ENCODE measurements at places on chromosomes 13 and 19. TPM values are rescaled to one million over a fixed set of nuclear protein-coding genes. Genes with fewer than 3 reads are reported as not detected.

Gene TSSK6
- 1.7 TPM for total RNA-seq

- peak; percentile 20 for DNase-seq
These were observed 15.8 kb upstream of the ARHGEF7 start for GRCh38 chr13:111099290-111099689.

DNA sequence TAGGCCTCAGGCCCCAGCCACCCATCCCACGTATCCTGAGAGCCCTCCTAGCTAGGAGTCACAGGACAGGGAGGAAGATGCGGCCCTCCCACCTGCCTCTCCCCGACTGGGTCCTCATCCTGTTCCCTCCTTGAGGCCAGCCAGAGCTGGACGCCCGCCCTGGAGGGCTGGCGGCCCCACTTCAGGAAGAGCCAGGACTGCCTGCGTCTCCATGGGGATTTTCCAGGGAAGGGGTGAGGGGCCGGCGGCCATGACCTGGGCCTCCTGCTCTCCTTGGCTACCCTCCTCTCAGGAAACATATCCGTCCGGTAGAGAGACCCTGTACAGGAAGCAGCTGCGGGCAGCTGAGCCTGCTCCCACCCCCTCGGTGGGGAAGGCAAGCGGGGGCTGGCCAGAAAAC is 11.3 kb upstream of the PRKD2 start:
- no peak for DNase-seq

DNA sequence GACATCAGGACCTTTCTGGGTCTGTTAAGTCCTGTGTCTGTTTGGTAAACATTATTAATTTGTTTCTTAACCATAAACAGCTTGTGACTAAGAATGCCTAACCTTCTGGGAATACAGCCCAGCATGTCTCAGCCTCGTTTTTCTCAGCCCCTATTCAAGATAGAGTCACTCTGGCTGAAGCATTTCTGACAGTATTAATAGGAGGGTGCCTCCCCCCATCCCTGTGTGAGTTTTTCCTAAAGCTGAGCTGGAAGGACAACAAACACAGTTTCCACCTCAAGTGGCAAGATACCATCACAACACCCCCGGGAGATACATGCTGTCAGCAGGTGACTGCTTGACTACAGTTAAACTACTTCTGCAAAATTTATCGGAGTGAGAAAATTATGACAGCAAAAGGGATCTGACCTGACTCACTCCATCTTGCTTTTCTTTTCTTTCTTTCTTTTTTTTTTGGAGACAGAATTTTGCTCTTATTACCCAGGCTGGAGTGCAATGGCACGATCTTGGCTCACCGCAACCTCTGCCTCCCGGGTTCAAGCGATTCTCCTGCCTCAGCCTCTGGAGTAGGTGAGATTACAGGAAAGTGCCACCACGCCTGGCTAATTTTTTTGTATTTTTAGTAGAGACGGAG is 59.3 kb upstream of the ABCC4 start:
- no peak for DNase-seq
